Osteoblast (primary cell): ENCODE measurements at places on chromosomes 11 and 22. TPM values are rescaled to one million over a fixed set of nuclear protein-coding genes. Genes with fewer than 3 reads are reported as not detected.
A peak's percentile ranks its signal among the peaks of the same experiment; 100 is the strongest.

The CDC42EP2 gene
- total RNA-seq: 15.0 and 15.6 TPM in 2 replicates

The BAIAP2L2 gene
- total RNA-seq: 0.88 and 1.1 TPM in 2 replicates

DNA sequence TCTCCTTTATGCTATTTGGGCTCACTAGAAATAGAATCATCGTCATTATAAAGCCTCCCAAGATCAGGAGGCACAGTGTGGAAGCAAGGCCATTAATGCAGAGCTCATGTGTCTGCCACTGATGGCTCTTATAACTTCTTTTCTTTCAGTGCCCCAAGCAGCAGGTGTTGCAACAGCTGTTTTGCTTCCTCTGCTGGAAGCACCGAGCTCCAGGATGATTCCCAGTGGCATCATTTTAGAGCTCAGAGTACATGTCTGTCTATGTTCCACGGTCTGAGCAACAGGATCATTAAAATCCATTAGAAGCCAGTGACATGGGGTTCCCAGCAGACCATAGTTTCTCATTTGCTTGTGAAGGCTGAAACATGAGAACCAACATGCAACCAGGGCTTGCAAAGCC is 803.0 kb upstream of the FAT3 start:
- no peak for DNase-seq

GRCh38 chr11:117989351-117990102 is 3.3 kb downstream of the IL10RA start:
- DNase-seq: no peak

DNA sequence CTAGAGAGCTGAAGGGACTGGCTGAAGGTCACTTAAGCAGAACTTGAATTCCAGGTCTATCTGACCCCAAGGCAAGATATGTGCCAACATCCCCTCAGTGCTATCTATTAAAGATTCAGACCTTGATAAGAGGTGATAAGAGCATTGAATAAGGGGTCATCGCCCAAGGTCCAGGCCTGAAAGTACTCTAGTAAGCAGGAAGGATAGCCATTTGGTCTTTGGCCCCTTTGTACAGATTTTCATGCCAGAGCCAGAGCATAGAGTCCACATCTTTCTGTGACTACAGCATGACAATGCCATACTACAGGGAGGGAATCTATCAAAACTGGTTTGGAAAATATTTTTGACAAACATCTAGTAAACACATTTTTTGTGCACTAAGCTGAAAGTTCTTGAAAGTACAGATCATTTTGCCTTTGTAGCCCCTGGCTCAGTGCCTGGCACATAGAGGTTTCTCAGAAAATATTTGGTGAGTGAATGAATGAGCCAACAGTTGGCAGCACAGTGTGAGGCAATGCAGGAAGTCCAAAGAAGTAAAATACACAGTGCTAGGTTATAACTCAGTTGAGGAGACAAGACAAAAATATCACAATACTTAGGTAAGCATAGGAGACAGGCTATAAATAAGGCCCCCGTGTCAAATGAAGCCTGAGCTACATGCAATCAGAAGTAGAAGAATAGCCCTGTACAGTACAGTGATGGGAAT is 15.1 kb upstream of the RRAS2 start:
- peak; percentile 73 for DNase-seq

DNA sequence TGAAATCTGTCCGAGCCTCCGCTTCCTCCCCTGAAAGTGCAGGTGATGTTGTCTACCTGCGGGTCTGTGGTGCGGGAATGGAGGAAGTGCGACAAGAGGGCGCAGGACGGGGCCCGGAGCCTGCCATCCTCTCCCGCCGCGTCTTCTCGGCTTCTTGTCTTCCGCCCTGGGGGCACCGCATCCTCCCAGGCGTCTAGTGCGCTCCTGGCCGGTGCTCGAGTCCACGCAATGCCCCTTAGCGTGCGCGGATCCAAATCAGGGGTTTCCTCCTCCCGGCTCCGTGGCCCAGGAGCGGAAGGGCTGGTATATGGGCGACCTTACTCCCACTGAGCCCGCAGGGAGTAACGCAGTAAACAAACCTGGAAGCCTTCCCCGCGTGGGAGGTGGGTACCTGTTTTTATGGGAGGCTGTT is 405 bp downstream of the SFI1 start:
- DNase-seq: no peak

DNA sequence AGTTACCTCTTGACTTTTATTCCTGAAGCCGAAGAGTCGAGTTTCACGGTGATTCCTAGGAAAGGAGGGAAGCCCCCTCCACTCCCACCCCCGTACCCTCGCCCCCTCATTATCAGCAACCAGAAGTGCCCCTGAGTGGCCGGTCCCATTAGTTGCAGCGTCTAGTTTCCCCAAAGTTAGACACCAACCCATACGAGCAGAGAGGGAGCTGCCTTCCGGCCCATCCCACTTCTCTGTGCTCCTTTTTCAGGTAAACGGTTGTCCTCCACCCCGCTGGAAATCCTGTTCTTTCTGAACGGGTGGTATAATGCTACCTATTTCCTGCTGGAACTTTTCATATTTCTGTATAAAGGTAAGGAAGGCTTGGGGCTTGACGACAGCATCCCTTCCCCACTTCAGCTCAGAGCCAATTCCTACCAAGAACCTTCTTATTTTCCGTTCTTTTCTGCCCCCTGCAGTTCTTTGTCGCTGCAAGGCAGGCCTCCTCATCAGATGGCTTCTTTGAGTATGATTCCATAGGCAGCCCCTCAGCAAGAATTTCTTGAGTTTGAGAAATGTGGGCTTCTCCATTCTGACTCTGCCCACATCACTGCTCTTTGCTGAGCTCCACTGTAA is 701 bp downstream of the TMEM216 start:
- DNase-seq: no peak

- no peak for DNase-seq
Observed at GRCh38 chr11:110032259-110032658, 60.9 kb upstream of the ZC3H12C start.

DNA sequence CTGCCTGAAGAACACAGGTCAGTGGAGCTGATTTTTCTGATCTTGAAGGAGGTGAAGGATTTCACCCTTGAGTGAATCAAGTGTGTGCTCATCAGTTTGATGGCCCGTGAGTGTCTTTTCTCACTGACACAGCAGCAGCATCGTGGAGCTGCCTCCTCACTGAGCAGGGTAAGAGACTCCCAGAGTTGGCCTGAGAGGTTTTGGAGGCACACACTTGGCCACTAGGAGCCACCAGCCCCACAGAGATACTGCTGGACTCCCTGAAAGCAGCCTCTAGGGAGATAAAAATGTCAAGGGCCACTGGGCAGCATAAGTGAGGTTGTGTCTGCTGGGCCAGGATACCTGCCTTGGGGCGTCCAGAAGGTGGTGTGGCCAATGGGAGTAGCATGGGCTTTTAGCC is 245.4 kb downstream of the GRIK4 start:
- no peak for DNase-seq

- peak; percentile 10 for DNase-seq
Observed at GRCh38 chr11:60766547-60766946, 9.9 kb downstream of the MS4A15 start.

GRCh38 chr11:35104655-35105054 is 34.3 kb upstream of the CD44 start:
- no peak for DNase-seq

DNA sequence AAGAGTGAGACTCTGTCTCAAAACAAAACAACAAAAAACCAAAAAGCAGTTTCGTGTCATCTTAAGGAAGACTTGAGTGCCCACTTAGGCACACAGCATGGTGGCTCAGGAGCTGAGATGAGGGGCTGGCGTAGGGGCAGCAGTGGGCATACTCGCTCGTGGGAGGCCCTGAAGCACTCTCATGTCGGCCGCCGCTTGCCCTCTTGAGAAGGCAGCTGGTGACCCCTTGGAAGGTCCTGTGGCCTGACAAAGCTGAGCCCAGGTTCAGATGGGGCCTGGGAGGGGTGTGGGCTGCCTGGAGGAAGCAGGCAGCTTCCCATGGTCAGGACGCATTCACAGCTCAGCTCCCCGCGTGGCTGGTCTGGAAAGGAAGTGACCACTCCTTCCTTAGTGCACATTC is 15.0 kb downstream of the MUC5B start:
- DNase-seq: peak; percentile 85

- no peak for DNase-seq
Observed at GRCh38 chr11:114019046-114019445, 40.5 kb upstream of the ZBTB16 start.

DNA sequence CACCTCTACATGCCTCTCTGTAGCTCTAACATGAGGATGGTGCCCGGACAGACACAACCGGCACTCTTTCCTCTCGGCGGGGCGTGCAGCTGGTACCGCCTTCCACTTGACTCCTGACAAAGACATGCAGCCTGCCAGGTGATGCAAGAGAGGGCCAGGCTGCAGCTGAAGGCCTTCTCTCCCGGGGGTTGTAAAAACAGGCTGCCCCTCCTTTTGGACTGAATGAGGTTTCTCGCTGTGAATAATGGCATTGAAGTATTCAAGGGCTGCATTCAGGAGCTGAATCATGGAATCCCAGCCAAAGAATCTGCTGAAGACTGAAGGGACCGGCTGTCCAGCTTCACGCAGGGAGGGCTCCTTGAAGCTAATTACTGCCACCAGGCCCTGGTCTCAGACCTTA is 110.9 kb downstream of the GALNT18 start:
- DNase-seq: no peak
